ENCODE measurements at places on chromosomes 2 and 18.

- DNase-seq: no peak
Observed at GRCh38 chr2:226424971-226425370, 374.6 kb downstream of the IRS1 start.

DNA sequence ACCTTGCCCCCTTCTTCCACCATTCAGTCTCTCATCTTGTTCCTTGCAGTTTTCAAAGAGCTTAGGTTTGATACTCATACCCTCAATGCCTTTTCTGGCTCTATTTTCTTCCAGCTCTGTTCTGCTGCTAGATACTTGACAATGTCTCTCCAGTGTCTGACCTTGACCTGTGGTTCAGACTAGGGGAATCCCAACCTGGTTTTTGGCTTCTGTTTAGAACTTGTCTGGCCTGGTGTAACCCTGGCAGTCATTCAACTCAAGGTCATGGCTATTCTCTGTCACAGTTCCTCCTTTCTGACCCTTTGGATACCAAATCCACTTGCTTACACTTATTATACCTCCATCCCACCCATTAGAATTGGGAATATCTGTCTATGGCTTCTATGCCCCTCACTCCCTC is 31.8 kb upstream of the IMP4 start:
- DNase-seq: no peak

DNA sequence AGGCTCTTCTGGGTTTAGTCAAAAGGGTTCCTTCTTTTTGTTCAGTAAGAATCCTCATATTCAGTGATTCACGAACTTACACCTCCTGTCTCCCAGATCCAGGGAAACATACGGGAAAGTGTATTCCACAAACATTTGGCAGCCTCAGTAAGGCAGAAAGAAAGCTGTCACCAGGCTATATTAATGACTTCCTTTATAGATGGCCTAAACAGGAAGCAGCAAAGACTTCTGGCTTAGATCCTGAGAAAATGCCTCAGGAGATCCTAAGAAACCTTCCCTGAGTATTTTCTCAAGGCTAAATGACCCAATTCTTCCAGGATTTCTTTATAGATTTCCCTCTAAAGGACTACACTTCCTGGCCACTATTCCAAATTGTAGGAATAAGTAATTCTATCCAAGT is 1995.5 kb upstream of the CELF4 start:
- DNase-seq: no peak

DNA sequence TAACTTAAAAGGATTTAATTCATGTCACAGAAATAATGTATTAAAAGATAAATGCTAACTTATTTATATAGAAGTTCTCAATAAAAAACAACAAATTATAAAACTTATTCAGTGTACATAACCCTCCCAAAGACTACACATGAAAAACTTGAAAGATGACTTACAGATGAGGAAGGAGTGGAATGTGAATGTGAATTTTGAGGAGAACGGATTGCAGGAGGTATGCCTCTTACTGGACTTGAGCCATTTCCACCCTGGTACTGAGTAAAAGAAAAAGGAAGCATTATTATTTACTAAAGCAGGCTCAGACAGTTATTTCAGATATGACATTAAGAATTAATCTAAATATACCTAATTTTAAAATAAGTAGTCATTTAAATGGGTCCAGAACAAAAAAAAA is 104.4 kb downstream of the TLK1 start:
- no peak for DNase-seq

DNA sequence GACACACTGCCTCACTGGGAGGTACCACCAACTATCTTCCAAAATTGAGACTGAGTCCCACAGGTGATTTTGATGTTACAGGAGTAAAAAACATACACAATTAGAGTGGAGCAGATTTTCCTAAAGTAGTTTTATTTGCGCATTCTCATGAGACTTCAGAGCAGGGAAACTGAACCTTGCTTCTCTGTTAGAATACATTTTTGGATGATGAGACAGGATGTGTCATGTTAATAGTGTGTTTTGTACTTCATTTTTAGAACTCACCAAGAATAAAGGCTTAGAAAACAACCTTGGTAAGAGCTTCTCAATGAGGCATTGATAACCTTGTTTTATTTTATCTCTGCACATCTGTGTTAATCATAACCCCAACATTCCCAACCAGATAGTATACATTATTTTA is 310.2 kb upstream of the GALNT5 start:
- no peak for DNase-seq

DNA sequence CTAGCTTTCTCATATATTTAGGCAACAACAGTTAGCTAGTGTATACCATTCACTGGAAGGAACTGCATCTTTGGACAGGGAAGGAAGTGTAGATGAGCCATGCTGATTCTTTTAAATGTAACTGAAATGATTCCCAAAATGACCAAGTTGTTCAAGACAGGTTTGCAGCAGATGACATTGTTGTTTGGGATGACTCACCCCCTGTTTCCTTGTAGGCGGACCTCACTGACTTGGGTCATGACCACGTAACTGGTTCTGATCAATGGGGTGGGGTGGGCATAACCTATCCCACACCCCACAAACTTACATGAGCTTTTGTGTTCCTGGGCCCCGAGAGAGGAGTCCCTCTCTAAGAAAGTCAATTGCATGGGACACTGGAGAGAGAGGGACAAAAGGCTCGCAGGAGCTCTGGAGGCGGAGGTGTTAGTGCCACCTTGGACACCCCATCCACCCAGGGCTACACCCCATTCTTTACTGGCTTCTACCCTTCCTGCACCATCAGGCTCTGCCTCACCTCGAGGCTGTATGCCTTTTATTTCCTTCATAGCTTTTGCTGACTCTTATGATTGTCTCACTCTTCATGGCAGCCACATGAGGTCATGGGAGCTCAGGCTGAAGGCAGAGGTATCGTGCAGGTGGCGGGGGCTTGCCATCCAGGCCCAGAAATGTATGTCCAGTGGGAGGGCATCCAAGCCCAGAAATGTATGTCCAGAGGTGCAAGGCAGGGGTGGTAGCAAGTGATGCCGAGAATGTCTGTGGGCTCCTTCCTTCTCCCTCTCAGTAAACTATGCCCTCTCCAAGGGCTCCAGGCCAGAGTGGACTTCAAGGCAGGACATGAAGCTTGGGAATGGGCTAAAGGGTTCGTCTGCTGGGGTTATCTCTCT is 108.0 kb downstream of the TWIST2 start:
- DNase-seq: no peak

- DNase-seq: no peak
Observed at GRCh38 chr2:11270891-11271290, 73.5 kb downstream of the ROCK2 start.

GRCh38 chr2:8203364-8203763 is 478.5 kb upstream of the ID2 start:
- no peak for DNase-seq

GRCh38 chr2:80579756-80580155 is 275.2 kb upstream of the LRRTM1 start:
- no peak for DNase-seq

GRCh38 chr2:2824588-2824987 is 493.5 kb upstream of the MYT1L start:
- no peak for DNase-seq

DNA sequence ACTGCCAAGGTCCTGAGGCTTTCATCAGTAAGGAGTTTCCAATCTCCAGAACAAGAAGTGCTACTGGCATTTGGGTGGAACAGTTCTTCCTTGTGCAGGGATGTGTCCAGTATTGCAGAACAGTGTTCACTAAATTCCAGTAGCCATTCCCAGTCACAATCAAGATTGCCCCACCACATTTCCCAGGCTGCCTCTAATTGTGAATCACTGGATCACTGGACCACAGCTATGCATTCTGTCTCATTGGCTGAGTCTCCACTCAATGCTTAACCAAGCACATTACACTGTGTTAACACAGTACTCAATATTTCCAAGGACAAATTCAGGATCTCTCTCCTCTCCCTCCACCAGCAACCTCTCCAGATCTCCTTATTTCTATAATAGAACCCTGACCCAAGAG is 160.2 kb upstream of the CCDC150 start:
- DNase-seq: no peak

DNA sequence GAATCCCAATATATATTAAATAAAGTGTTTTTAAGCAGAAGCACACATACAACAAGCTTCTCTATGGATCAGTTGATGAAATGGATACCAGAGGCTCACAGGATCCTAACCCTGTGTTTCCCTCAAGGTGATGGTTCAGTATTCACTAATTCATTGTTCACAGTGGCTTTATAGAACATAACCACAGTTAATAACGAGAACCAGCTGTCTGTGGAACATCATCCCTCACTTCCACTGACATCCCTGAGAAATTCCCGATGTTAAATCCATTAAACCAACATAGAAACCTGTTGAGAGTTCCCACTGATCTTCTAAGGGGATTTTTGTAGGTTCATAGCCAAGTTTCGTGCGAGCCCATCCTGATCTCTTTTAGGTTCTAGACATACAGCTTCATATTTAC is 29.0 kb downstream of the CCDC195 start:
- no peak for DNase-seq
